ENCODE measurements at places on chromosomes 5 and 9.

DNA sequence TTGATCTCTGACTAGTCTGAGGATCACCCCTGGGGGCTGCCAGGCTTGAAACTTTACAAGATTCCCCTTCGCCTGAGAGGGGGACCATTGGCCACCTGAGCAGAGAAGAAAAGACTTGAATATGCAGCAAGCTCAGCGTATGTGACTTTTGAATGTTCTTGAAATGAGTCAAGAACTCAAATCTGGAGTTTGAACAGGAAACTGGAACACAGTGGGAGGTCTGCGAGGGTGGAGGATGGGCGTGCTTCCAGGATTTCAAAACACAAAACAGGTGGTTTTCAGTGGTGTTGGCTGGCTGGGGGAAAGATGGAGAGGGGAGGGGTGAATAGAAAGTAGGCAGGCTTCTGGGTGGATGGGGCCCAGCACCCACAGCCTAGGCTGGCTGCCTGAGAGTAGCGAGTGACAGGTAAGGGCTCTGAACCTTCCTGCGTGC is 40.6 kb downstream of the TMEM174 start:
- DNase-seq = no peak

DNA sequence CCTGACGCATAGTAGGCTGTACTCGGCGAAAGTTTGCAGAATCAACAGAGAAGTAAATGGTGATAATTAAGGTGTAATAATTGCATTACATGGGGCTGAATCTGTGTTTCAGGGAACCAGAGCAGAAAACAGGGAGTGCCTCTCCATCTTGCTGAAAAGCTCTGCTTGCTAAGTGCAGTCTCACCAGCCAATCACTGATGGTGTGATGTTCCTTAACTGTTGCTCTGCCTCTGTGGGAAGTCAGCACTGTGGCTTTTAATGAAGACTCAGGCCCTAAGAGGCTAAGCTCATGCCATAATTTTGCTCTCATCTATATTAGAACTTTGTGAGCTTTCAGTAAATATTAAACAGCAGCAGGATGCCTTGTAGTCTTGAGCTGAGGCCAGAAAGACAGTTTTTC is 4.5 kb downstream of the PHF24 start:
- DNase-seq = no peak

DNA sequence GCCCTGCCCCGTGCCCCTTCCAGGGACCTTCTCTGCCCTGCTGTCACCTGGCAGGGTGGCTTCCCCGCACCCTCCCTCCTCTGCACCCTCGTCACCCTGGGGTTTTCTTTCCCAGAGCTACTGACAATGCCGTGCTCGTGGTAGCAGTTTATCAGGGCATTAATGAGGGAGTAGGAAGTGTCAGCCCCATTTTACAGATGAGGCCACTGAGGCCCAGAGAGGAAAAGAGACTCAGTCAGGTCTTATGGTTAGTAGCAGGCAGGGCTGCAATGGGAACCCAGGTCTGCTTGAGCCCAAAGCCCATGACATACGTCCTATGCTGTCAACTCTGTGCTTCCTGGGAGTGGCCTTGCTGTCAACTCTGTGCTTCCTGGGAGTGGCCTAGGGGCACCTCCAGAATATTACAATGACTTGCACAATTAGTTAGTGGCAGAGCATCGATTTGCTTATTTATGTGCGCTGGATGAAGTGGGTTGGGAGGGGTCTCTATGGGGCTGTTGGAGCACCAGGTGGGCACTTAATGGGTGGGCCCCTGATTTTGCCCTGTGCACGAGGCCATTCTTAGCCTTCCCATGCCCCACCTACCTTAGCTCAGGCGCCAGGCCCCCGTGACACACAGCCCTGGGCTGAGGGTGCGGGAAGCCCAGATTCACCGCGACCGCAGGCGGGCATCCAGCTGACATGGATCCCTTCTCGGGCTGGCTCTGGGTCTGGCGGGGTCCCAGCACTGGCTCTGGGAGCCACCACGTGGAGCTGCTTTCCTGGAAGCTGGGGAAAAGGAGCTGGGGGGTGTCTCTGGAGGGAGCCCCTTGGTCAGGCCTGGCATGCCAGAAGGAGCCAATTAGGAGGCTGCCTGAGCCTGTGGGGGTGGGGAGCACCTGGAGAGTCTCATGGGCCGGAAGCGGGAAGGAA is 82.0 kb upstream of the ORM1 start:
- no peak for DNase-seq

DNA sequence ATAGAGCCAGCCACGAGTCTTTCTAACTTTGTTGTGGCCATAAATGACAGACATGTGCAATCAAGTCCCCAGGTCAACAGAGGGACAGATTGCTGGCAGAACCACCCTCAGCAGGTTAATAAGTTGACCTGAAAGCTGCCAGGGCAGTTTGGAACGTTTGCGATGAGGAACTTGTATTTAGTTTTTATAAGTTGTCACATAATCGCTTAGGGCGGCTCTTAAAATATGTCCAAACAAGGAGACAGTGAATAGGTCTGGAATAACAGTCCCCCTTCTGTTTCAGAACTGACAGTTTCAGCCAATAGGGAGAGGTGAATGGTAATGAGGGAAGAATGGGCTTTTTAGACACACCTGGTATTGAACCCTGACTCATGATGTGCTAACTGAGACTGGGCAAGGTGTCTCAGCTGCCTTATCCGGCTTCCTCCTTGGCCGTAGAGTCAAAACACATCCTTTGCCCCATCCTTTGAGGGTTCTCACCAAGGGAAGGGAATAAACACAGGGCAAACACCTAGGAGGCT is 33.6 kb upstream of the GABRP start:
- DNase-seq = no peak

- no peak for DNase-seq
These were observed 18.9 kb upstream of the MEGF9 start for GRCh38 chr9:120733190-120733589.

DNA sequence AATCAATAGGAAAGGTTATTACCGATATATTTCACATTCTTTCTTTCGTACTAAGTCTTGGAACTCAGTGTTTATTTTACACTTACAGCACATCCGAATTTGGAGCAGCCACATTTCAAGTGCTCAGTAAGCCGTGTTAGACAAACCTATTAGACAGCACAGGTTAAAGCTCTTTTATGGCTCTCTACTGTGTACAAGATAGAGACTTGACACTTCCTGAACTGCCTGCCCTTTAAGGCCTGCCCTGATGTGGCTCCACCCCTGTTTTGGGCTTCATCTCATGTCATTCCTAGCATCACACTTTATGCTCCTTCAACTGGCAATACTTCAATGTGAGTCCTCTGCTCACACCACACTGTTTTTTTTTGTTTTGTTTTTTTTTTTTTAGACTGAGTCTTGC is 23.5 kb upstream of the SUSD1 start:
- no peak for DNase-seq

DNA sequence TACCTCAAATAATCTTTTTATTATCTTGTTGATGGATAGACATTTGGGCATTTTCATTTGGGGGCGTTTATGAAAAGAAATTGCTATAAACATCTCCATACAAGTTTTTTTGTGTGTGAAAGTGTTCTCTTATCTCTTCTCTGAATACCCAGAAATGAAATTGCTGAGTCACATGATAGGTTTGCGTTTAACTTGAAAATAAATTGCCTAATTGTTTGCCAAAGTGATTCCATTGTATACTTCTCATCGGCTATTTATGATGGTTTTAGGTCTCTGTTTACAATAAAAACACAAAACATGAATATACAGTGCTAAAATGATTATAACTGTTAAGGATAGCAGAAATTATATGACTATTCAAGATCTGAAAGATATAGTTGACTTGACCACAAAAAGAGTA is 361.7 kb downstream of the TAF11L14 start:
- no peak for DNase-seq

GRCh38 chr9:83247732-83248131 is 184.8 kb upstream of the RASEF start:
- no peak for DNase-seq

- no peak for DNase-seq
These were observed 206.4 kb upstream of the EGFLAM start for GRCh38 chr5:38051711-38052511.

DNA sequence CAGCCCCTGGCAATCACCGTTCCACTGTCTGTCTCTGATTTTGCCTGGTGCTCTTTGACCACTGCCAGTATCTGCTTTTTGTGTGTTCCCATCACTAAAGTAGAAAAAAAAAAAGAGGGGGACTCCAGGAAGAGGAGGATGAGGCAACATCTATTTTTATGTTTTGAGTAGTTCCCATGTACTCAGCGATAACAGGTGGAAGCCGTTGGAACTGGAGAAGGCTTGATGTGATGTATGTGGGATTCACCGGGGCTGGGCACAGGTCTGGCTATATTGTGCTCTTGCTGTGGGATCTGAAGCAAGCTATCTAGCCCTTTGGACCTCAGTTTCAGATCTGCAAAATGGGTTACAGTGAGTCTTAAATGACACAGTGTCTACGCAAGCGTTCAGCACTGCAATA is 104.9 kb downstream of the SLIT3 start:
- DNase-seq = no peak

- no peak for DNase-seq
These were observed 1.3 kb downstream of the VCP start for GRCh38 chr9:35070823-35071813.

DNA sequence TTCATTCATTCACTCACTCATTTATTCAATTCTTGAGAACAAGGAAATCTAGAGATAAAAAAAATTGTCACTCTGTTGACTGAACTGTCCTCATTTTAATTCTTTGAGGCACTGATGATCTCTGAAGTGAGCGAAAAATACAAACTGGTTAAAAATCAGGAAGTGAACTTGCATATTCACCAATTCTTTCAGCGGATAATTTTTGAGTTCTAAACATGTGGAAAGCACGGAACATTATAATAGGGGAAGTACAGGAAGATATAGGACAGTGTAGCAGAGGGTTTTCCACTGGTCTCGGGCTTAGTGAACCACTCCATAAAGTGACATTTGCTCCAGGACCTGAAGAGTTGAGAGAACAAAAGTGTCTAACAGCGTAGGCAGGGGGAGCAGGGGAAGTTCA is 169.5 kb downstream of the TLR4 start:
- DNase-seq = no peak

- no peak for DNase-seq
These were observed 46.6 kb upstream of the TNC start for GRCh38 chr9:115164511-115164974.

All from pulmonary artery endothelial cell (primary cell).